ENCODE measurements at places on chromosomes 2 and 18.

GRCh38 chr18:32669549-32670165 is 103.2 kb downstream of the KLHL14 start:
- no peak for DNase-seq

- no peak for DNase-seq
Measured at GRCh38 chr2:36663851-36664695, 32.4 kb upstream of the VIT start.

GRCh38 chr2:241895712-241896641 is 26.4 kb downstream of the RTP5 start:
- no peak for DNase-seq

GRCh38 chr2:229417176-229417575 is 146.1 kb upstream of the PID1 start:
- no peak for DNase-seq

- DNase-seq, result no peak
Measured at GRCh38 chr2:8929128-8929527, 74.4 kb downstream of the MBOAT2 start.

- no peak for DNase-seq
Measured at GRCh38 chr18:50272568-50272967, 6.3 kb upstream of the CFAP53 start.

DNA sequence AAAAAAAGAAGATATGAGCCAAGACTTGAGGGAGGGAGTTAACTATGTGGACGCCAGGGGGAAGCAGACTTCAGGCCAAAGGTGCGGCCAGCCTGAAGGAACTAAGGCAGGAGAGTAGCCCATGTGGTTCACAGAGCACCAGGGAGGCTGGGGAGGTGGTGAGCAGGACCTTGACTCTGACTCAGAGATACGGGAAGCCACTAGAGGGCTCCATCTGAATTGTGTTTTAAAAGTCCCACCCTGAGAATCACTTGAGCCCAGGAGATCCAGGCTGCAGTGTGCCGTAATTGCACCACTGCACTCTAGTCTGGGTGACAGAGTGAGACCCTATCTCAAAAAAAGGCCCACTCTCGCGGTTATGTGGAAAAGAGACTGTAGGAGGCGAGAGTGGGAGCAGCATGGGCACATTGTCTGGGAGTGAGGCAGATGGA is 12.3 kb downstream of the CEP192 start:
- DNase-seq, result no peak

- no peak for DNase-seq
Measured at GRCh38 chr2:121304941-121305340, 19.9 kb upstream of the TFCP2L1 start.

DNA sequence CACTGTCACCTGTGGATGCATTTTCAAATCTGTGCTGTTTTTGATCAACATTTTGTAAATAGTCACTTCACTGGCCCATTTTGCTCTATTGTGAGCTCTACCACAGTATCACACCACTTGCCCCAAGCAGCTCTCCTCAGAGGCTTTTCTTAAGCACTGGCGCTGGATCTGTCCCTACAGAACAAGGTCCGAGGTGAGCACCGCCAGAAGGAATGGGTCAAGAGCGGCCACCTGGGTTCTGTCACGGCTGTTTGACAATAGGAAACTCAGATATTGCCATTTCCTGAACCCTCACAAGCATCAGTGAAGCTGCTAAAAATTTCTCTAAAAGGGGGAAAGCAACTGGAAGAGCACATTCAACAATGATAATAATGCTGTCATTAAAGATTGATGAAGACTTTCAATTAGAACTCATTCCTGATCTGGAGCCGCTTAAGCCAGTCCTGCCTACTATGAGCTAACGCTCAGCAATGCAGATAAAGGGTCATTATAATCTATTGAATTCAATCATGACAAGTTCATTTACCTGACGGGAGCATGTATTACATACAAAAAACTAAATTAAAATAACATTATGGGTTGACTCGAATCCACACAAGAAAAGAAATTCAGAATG is 514.0 kb downstream of the GALR1 start:
- DNase-seq, result no peak

DNA sequence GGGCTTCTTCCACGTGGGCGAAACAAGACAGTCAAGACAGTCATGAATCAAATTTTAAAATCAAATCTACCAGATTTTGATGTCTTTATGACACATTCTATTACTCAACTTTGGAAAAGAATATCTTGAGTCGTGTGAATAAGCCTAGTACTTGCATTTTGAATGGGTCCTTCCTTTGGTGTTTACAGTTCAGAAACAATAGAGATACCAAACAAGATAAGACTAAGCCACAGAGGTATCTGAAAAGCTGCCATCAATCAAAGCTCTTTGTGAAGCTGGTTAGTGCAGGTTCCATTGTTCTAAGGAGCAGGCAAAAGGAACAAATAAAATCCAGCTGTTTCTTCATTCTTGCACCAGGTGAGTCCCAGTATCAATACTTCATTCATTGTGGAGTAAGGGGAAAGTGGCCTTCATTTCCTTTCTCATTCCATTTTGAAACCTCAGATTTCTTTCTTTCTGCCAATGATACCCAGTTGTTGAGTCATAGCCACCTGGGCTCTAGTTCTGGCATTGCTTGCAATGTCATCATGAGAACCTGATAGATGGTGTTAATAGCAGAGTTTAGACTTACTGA is 151.7 kb upstream of the L3MBTL4 start:
- DNase-seq, result no peak

GRCh38 chr2:96147593-96148201 is 2.5 kb upstream of the DUSP2 start:
- no peak for DNase-seq

DNA sequence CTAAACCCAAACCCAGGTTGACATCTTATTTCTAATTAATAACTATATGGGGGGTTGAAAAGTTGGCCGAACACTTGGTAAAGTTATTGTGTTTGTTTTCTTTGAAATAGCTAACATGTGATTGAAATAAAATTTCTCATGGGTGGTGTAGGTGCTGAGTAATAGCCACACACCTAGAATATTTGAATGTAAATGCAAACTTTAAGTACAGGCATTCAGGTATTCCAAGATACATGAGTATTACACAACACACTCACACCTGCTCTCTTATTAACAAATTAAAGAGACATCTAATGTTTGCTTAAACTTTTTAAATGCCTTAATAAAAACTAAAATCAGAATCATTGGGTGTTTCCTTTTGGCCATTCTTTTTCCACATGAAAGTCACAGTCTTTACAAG is 165.5 kb downstream of the EHBP1 start:
- DNase-seq, result no peak

DNA sequence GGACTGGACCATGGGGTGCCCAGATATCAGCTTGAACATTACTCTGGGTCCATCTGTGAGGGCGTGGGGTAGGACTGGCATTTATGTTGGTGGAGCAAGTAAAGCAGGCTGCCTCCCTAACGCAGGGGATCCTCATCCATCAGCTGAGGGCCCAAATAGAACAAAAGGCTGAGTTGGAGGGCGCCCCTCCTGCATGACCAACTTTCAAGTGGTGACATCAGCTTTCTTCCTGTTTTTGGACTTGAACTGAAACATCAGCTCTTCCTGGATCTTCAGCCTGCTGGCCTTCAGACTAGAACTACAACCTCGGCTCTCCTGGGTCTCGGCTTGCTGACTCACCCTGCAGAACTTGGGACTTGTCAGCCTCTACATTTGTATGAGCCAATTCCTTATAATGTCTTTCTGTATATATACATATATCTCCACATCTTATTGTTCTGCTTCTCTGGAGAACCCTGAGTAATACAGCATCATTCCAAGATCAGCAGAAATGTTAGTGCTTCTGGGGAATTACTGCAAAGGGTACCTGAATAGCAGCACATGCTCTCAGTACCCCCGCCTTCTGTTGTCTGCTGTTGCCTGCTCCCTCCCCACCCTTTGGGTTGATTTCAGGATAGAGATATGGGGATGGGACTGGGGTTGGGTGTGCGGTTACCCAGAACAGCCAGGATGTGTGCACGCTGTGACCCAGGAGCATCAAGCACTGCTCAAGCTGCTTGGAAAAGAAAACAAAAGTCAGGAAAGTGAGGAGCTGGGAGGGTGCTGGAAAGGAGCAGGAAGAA is 20.0 kb downstream of the TMEM127 start:
- no peak for DNase-seq

- no peak for DNase-seq
Measured at GRCh38 chr18:76498064-76498463, 3.0 kb upstream of the ZNF516 start.
